ENCODE measurements at places on chromosomes 4 and X.

DNA sequence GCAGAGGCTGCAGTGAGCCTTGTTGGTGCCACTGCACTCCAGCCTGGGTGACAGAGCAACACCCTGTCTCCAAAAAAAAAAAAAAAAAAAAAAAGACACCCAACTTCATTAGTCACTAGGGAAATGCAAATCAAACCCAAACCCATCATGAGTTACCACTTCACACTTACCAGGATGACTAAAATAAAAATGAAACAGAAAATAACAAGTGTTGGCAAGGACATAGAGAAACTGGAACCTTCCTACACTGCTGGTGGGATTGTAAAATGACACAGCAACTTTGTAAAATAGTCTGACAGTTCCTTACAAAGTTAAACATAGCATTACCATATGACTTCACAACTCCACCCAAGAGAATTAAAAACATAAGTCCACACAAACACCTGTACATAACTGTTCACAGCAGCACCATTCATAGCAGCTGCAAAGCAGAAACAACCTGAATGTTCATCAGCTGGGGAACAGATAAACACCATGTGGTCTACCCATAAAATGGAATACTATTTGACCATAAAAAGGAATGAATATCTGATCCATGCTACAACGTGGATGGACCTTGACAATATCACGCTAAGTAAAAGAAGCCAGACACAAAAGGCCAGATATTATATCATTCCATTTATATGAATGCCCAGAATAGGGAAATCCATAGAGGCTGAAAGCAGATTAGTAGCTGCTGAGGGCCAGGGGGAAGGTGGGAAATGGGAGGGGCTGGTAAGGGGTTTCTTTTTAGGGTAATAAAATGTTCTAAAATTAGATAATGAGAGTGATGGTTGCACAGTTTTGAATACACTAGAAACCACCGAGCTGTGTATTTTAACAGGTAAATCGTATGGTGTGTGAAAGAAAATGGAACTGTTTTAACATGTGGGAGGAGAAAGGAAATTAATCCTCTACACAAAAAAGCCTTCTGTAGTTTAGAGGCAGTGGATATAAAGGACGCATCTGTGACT is 18.3 kb downstream of the CD99L2 start:
- no peak for DNase-seq

DNA sequence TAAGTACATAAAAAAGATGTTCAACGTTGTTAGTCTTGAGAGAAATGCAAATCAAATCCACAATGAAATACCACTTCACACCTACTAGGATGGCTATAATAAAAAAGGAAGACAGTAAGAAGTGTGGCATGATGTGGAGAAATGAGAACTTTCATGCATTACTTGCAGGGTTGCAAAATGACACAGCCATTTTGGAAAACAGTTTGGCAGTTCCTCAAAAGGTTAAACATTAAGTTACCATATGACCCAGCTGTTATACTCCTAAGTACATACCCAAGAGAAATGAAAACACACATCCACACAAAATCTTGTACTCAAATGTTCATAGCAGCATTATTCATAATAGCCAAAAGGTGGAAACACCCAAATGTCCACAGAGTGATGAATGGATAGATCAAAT is 25.8 kb upstream of the LIMCH1 start:
- DNase-seq, result no peak

DNA sequence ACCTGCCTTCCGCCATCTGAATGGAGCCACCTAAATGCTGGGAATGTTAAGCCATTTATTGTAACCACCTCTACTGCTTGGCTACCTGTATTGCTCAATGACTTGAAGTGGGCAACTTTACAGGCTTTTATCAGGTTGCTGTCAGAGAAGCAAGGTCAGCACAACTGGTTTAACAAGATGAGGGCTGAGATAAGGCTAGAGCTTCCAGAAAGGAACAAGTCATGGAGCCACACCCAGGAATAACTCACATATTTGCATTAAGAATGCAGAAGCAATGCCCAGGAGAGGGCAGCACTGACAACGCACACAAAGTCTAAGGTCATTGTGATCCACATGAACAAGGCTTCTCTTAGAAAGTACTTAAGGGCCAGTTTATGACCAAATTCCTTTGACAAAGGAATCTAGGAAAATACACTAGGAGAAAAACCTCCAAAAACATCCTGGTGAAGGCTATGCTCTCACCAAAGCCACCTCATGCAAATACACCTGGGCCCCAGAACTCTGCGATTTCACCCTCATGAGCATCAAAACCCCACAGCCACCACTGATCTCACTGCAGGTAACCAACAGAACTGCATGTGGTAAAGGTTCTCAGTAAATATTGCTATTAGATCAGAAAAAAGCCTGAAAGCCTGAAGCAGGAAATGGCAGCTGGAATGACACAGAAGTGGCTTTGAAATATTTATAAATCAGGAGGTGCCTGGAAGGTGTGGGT is 15.0 kb upstream of the STS start:
- no peak for DNase-seq

DNA sequence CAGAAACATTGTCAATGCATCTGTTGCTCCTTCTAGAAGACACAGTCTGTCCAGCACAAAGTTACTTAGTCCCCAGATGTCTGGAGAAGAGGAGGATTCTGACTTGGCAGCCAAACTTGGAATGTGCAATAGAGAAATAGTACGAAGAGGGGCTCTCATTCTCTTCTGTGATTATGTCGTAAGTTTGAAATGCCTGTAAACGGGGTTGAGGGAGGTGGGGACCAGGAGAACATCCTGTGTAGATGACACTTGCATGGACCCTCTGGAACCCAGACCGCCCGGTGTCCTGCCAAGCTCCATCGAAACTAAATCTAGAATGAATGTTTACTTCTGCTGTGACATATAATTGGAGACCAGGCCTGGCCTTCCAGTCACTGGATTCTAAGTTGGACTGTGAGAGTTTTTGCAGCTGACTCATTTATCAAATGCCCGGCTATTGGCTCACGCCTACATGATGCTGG is 45.0 kb upstream of the MSANTD1 start:
- DNase-seq, result no peak

GRCh38 chrX:154607370-154607769 is 11.7 kb downstream of the CTAG1B start:
- DNase-seq, result no peak
